ENCODE measurements at places on chromosomes 2 and 18.
A peak's percentile ranks its signal among the peaks of the same experiment; 100 is the strongest.

DNA sequence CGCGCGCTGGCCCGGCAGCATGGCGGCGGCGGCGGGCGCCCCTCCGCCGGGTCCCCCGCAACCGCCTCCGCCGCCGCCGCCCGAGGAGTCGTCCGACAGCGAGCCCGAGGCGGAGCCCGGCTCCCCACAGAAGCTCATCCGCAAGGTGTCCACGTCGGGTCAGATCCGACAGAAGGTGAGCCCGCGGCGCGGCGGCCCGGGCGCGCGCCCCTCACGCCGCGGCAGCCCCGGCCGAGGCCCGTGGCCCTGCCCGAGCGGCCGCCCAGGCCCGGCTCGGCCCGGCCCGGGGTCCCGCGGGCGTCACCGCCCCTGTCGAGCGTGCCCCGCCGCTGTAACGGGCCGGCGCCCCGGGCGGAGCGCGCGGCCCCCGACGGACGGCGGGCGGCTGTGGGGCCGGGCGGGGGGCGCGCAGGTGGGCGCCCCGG, 218 bp downstream of the DGKD start:
- DNase-seq, result no peak

- peak; percentile 58 for DNase-seq
These were observed 129.4 kb upstream of the CXCR4 start for GRCh38 chr2:136247204-136247950.

DNA sequence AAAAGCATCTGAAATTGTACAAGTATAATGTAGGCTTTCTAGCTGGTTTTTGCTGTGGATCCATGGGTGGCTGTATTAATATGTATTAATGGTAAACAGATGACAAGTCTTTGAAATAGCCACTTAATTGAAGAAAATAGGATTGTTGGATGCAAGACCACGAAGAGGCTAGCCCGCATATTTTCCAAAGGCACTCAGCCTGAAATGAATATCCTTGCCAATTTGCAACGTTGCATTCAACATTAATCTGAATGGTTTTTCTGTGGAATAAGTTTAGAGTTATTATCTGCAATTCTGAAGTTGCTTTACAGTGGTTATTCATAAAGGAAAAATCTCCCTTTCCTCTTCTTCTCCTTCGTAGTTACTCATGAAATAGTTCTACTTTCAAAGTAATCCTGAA, 86.2 kb upstream of the SPATS2L start:
- DNase-seq, result no peak

DNA sequence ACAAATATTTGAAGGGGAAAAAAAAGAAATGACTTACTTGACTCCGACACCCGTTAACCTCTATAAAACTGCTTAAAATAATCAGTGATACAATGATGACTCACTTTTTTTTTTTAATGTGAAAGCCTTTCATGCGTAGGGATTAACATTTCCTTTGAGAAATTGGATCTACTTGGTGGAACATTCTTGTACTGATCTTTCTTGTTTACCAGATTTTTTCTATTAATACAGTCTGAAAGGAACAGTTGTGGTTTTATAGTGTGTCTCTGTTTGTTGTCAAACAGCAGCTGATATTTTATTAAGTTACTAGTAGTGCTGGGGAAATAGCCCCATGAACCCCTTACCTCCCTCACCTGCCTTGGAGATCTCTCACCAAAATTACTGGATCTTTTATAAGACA, 40.2 kb upstream of the NEB start:
- DNase-seq, result no peak
